ENCODE measurements at places on chromosomes 3 and 15.

- no peak for DNase-seq
Measured at GRCh38 chr3:197881970-197882338, 68.0 kb upstream of the RPL35A start.

- DNase-seq = no peak
Measured at GRCh38 chr3:101811875-101812274, 32.9 kb downstream of the NXPE3 start.

DNA sequence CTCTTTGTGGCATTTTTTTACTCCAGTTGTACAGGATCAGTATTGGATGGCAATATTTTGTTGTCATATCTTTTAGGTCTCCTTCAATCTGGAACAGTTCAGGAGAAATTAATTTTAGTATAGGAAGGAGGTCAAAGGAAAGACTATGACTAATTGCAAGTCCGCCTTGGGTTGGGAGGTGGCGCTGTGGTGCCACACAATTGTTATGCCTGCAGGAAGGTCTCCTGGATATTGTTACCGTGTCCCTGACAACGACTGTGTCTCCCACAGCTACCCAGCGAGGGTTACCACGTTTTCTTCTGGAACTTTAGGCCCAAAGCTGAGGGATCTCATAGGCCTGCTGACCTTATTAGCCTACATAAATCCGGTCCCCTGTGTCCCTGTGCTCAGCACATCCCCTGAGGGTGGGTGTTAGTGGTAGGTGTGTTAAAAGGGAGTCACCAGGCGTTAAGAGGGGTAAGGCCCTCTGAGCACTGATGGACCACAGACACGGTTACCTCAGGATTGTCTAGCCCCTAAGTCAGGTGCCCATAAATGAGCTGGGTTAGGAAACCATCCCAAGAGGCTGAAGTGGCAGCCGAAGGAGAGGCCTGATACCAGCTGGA is 31.5 kb downstream of the KCNAB1 start:
- peak; percentile 46 for DNase-seq

DNA sequence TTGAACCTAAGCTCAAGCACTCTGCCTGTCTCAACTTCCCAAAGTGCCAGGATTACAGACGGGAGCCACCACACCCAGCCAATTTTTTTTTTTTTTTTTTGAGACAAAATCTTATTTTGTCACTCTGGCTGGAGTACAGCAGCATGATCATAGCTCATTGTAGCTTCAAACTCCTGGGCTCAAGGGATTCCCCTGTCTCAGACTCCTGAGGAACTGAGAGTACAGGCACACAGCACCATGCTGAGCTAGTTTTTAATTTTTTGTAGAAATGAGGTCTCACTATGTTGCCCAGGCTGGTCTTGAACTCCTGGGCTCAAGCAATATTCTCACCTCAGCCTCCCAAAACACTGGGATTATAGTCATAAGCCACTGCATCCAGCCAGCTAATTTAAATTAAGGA is 36.8 kb upstream of the SUCLG2 start:
- DNase-seq = no peak

- no peak for DNase-seq
Measured at GRCh38 chr3:20700714-20701113, 514.7 kb upstream of the SGO1 start.

DNA sequence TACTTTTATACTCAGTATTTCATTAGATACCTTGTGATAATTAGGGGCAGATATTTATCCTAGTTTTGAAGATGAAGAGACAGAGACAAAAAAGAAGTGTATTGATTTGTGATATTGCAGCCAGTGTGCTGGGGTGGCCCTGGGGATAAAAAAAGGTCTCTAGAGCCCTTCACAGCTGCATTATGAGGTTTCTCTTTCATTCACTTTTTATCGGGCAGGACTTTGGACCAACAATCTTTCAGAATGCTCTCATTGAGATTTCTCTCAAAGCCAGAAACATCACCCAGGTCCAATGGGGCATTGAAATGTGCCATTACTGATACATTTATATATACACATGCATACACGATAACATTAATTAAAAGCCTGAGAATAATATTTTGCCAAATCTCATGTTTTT is 20.5 kb upstream of the SELENOT start:
- DNase-seq = no peak

- DNase-seq = no peak
Measured at GRCh38 chr15:95684693-95685115, 645.8 kb upstream of the NR2F2 start.

DNA sequence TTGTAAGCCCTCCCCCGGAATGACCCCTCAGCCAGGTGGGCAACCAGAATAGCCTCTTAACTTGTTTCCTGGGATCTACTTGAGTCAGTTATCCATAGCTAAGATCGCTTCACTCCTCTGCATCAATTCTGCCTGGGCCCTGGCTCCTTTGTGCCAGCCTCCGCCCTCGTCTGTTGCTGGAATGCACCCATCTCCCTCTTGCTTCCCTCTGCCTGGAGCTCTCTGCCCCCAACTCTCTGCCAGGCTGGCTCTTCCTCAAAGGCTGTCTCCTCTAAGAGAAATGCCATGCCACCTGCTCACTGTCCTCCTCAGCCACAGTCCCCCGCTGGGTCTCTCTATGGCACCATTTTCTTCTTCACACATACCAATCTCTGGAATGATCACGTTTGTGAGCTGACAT is 240.8 kb downstream of the ADAMTS17 start:
- no peak for DNase-seq
